ENCODE measurements at places on chromosomes 2 and 18.

DNA sequence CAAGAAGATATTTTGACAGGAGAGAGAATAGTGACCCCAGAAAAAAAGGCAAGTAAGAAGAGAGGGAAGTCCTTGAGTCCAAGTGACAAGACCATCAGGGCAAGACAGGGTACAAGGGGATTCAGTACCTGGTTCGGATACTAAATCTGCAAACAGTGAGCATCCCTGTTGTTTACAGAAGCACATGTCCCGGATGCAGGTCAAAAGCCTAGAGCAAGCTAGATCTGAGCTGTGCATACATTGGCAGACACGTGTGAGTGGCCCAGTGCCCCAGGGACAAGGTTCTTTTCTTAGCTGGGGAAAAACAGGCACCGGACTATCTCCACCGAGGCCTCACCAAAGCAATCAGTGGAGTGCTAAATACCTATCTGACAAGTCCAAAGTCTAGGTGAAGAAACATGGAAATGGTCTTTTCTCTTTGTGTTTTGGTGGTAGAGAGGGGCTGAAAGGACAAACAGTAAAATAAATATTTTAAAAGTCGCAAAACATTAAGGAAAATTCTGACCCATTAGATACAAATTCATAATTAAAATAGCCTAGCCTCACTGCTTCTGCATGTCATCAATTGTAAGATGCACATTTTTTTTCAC, 165.2 kb downstream of the SUCLG1 start:
- no peak for DNase-seq

DNA sequence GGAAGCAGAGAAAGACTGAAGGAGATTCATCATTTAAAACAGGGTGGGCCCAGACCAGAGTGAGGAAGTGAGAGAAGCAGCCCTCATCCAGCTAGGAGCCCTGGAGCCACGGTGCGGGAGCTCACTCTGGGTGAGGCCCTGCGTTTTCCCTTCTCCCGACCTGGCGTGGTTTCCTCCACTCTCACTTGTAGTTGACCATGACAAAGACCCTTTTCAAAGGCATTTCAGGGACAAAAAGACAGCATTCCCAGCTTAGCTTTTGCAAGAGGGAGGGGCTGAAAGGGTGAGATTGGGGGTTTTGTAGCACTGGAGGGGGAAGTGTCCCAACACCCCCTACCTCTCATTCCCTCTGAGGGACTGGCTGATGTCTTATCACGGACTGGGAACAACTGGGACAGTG, 56.6 kb downstream of the TRPM8 start:
- DNase-seq: no peak

- DNase-seq: no peak
These were observed 7.2 kb downstream of the ARHGAP25 start for GRCh38 chr2:68741805-68742306.

- DNase-seq: no peak
These were observed 170.5 kb upstream of the KCNJ3 start for GRCh38 chr2:154527962-154528361.

DNA sequence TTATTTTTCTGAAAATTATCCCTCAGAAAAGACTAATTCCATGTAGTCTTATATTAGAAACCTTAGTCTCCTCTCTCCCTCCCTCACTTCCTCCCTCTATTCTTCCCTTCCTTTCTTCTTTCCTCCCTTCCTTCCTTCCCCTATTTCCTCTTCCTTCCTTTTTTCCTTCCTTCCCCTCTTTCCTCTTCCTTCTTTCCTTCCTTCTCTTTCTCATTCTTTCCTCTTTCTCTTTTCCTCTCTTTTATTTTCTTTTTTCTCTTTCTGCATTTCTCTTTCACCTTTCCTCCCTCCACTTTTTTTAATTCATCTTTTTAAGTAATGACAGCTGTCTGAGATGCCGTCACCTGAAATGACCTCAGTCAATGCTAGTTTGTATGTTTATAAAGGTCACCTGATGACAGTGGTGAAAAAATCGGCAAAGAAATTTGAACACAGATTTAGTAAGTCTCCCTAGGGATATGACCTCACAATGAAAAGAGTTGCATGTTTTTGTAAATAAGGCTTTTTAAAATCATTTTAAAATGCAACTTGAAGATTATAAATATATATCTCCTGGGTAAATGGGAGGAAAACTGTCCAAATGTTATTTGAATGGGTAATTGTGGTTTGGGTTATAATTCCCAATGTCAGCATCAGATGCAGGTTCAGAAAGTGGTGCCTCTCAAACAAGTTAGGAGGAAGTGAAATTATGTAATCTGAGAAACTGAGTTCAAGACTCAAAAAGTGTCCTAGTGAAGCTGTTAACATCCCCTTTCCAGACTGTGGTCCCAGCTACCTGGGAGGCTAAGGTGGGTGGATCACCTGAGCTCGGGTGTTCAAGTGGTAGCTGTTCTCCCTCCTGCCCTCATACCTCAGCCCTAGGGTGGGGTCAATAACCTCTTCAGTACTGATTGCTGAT, 90.3 kb upstream of the ST3GAL5 start:
- no peak for DNase-seq

- no peak for DNase-seq
These were observed 372.6 kb downstream of the SLC4A3 start for GRCh38 chr2:220000080-220000479.

GRCh38 chr2:196170606-196171247, 651 bp downstream of the STK17B start:
- DNase-seq: peak; percentile 67

DNA sequence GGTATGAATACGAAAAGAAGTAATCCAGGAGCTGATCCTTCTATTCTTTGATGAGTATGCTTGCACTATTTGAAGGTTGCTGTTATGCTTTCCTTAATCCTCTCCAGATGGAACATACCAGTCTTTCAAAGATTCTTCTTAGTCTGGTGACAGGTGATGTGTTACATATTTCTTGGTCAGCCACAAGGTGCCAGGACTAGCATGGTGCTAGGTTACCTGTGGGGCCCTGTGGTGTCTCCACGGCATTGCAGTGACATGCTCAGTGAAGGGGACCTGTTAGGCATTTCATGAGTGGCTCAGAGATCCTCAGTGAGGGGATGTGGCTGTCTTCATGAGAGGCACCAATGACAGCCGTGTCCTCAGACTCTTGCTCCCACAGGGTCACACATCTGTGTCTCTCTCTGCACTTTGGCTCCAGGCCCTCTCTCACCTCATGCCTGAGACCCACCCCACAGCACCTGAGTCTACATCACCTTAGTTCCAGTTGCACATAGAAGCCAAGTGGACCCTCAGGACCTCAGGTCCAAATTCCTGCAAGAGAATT, 13.1 kb upstream of the RAB31 start:
- DNase-seq: no peak

DNA sequence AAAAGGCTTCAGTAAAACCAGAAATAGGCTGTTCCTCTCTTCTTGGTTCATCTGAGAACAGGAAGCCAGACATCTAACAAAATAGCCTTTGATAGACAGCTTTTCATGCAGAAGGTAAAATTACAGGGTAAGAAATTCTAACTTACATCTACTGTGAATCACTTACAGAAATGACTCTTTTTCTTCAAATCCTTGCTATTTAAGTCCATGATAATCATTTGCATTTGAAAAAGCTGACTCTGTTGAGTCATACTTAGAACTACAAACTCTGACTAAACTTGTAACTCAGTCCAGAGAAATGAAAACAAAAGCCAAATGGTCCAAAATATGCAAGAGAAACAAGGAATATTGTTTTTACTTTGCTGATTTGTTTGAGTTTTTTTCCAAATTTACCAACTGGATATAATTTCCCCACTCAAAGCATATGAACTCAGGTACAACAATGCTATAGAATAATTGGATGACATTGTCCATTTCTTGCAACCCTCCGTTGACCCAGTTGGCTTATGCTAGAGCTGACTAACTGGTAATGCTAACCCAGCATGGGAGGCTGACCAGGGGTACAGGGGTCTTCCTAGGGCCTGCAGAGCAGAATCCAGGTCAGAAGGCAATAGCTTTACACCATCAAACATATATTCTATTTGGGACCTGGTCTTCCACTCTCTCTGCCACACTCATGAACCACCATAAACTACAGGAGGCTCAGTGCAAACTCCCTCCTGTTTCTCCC, 18.8 kb upstream of the MREG start:
- DNase-seq: no peak

DNA sequence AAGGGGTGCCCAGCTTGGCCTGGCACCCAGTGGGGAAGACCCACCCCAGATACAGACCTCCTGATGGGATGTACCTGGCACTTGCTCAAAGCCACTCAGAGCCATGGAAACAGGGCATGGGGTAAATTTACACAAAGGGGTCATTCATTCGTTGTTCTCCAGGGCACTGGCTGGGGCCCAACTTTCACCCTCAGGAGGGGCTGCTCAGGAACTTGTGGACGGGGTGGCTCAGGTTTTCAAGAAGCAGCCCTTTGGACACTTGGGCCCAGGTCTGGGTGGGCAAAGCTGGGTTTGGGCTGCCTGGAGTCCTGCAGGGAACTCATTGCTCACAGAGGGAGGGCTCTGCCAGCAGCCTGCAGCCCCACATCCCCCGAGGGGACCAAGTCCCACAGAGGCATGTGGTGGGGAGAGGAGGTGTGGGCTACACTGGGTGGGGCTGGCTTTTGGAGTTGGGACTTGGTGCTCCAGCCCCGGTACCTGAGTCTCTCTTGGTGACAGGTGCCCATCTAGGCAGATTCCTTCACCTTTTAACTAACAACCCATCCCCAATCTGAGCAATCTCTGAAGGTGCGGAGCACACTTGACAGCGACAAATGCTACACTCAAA, 172.3 kb downstream of the CELF4 start:
- DNase-seq: no peak

- no peak for DNase-seq
These were observed 17.4 kb downstream of the XDH start for GRCh38 chr2:31397094-31397493.

- no peak for DNase-seq
These were observed 98.9 kb upstream of the MAPRE2 start for GRCh38 chr18:34942276-34942675.

DNA sequence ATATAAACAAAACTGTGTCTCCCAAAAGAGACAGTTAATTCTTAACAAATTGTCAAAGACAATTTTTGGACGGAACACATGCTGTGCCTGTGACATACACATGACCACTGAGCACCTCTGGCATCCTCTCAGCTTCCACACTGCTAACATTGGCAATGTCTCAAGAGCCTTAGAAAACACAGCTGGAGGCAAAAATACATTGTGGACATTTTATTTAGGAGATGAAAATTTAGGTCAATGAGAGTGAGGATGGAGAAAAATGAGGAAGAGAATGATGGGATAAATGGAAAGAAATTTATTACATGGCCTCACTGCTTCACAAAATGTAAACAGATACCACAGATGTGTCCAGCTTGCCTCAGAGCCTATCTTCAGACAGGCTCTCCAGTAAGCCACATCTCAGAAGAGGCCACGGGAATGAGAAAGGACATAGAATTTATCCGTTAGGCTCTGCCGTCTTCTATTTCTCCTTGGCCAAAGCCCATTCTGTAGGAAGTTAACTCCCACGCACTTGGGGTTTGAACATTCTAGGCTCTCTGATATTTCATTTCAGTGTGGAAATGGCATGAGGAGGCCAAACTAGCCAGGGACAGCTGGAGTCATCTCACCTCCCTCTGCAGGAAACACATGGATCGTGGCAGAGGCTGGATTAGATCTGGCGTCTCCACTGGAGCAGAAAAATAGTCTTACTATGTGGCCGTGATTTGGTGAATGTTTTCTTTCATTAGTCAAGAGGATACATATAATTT, 519.4 kb upstream of the DSEL start:
- DNase-seq: no peak

- DNase-seq: no peak
These were observed 123.9 kb downstream of the MC4R start for GRCh38 chr18:60248336-60249330.

GRCh38 chr2:61640406-61640805, 102.2 kb upstream of the XPO1 start:
- no peak for DNase-seq

GRCh38 chr2:25228848-25229278, 60.5 kb upstream of the POMC start:
- DNase-seq: peak; percentile 46

DNA sequence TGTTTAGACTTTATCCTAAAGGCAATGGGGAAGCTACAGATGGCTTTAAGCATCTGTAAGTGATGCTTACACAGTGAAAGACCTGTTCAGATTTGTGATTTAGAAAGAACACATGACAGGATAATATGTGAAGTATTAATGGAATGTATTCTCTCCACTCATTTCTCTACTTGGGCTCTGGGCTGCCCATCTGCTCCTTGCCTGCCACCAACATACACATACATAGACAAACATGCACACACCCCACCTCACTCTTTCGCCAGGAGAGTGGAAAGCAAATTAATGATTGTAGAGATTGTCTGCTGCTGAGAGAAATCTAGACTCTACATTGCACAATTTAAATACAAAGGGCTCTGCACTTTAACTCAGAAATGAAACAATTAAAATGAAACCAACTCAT, 61.0 kb upstream of the NFE2L2 start:
- DNase-seq: no peak

DNA sequence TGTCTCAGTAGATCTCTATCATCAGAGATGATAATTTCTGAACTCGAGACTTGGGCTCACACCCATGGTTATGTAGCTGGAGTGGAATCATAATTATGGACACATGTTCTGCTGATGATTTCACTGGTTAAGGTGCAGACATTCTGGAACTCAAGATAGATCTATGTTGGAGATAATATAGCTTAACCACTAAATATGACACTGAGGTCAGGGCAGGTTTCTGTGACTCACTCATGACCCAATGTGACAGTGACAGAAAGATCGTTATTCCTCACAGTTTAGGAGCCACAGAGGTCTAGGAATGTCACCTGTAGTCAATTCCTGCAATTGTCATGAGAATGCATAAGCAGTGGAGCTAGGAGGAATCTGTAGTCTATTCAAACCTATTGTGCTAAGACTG, 828.6 kb downstream of the TRIB2 start:
- DNase-seq: no peak

DNA sequence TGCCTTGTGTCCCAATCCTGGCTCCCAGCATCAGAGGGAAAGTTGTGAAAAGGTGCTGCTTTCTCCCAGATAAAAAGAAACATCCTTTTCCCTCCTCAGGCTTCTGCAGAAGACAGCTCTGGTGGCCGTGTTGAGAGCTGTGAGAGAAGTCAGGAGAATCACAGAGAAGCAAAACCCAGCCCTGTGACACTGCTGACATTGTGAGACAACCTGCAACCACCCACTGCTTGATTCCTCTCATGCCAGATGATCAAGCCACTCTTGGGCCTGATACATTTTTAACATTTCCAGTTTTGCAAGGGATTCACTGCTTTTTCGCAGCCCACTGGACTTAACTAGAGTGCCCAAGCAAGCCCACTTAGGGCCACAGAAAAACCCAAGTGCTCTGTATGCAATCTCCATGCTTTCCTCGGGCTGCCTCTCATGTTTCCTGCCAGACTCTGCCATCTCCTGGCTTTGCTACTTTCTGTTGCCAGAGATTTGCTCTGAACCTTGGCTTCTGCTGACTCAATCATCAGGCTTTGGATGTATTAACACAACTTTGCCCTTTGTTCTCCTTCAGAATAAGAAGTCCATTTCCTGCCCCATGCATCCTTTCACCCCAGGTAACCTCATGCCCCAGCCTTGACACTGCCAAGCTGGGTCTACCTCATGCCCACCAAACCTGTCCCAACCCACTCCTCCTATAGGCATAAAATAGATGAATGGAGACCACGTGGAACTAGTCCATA, 24.9 kb upstream of the TTR start:
- no peak for DNase-seq
